NB4 (cell line): ENCODE measurements at places on chromosomes 11 and 22.

- DNase-seq: no peak
Observed at GRCh38 chr11:75845324-75845723, 30.3 kb downstream of the UVRAG start.

GRCh38 chr22:24935771-24936483, 10.6 kb downstream of the LHFPL7 start:
- DNase-seq: no peak

DNA sequence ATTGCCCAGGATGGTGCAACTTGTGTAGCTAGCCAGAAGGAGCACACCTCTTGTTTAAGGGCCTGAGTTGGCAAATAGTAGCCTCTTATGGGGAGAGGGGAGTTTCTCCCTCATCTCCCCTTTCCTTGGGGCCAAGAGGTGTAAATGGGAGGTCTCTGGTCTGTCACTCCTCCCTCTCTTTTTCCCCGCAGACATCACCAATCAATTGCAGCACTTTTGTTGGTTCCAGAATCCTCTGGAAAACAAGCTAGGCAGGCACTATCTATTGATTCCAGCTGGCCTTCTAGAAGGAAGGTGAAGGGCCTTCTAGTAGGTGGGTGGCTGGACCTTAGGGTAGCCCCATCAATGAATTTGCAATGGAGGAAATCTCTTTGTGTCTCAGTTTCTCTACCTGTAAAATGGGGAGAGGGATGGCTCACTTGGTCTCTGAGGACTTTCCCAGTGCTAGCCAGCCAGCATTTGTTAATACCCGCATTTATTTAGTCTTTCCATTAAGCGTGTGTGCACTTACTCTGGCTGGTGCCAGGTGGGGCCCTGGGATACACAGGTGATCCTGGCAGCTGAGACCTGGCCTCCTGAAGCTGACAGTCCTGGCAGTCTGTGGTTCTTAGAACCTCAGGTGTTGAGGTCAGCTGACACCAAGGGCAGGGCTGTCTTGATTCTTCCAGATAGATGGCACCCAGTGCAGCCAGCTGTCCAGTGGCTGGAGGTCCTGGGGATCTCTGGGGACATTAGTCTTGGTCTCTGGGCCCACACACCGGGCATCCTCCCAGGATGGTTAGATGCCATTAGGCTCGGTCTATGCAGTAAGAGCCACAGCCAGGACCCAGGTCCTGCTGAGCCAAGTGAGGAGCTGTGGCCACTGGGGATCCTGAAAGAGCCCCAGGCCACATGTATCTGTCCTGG, 51.7 kb downstream of the TSPAN18 start:
- DNase-seq: no peak

DNA sequence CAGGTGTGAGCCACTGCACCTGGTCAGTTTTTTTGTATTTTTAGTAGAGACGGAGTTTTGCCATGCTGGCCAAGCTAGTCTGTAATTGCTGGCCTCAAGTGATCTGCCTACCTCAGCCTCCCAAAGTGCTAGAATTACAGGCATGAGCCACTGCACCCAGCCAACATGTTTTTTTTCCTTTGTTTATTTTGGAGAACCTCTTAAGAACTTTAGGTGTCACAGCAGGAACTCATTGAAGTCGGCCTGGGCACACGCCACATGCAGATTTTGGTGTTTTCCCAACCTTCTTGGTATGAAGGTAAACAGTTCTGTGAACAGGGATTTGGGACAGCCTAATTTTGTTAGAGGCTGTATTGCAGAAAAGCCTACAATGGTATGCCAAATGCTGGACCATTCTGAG, 9.4 kb downstream of the DIXDC1 start:
- no peak for DNase-seq

DNA sequence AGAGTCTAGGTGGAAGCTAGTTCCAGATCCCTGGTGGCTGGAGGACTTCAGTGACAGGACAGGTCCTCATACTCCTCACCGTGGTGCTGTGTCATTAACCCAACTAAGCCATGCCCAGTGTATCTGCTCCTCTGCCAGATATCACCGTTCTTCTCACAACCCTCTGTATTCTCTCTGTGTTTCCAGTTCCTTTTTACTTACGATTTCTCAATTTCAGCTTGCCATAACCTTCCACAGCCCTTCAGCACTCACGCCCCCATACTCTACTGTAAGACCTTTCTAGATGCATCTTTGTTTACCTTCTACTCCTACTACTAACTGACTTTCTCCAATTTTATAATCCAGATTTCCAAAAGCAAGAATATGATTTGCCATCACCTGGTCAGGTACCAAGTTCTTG, 26.1 kb upstream of the RIC3 start:
- no peak for DNase-seq

GRCh38 chr11:61512435-61512834, 3.9 kb downstream of the LRRC10B start:
- no peak for DNase-seq

- DNase-seq: peak; percentile 62
Observed at GRCh38 chr22:41094041-41094593, 1.7 kb downstream of the EP300 start.

DNA sequence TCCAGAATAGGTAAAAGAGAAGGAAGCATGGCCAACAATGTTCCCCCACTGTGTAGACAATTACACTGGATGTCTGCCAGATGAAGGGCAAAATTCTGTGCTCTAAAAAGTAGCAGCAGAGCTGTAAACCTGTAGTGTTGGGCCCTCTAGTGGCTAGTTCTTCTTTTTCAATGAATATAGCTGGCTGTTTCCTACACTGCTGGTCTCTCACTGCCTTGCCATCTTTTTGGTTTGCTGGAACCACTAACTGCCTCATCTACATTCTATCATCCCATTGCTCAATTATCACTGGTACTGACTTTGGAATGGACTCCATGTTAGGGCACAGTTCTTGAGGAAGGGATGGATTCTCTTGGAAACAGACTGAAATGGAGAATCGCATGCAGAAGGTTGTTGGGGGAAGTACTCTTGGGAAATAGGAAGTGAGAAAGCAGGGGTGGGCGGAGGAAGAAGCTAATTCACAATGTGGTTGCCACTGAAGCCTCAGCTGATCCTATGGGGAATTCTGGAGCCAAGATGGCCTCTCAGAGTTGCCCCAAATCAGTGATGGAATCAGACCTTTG, 17.9 kb downstream of the KCNE3 start:
- peak; percentile 85 for DNase-seq

DNA sequence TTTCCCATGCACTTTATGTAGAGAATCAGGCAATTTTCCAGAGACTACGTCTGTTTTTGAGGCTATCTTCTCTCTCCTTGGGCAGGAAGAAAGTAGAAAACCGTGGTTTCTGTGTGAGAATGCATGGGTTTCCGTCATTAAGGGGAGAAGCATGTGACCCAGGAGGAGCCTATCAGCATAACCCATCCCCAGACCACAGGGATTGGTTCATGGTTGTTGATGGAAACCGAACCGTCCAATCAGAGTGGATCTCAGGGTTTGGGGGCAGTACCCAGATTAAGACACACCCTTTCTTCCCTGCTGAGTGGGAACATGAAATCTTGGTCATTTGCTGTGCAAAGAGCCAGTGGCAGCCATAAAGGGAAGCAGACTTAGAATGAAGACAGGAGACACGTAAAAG, 517.8 kb downstream of the MN1 start:
- DNase-seq: peak; percentile 39

GRCh38 chr11:131889760-131890581, 519.6 kb downstream of the NTM start:
- no peak for DNase-seq

GRCh38 chr11:1508986-1509385, 22.4 kb upstream of the MOB2 start:
- DNase-seq: no peak

DNA sequence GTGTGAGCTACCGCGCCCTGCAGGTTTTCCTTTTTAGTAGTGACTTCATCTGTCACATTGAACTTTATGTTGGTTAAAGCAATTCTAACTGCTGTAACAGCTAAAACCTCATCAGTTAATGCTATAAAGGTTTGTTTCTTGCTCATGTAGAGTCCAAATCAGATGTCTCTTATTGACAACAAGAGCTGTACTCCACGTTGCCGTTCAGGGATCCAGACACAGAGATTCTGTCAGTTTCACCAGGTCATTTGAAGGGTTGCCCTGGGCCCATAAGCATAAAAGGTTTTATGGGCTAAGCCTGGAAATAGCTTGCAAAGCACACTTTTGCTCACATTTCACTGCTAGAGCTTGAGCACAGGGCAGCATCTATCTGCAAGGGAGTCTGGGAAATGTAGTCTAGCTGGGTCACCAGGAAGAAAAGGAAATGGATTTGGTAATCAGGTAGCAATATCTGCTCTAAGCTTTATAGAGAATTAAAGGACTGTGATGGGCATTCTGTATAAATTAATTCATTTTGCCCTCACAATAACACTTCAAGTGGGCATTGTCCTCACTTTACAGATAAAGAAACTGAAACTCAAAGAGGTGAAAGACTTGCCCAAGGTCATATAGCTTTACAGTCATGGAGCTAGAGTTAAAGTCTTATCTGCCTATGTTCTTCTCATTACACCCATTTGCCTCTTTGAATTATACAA, 25.2 kb upstream of the PTPRJ start:
- peak; percentile 30 for DNase-seq

DNA sequence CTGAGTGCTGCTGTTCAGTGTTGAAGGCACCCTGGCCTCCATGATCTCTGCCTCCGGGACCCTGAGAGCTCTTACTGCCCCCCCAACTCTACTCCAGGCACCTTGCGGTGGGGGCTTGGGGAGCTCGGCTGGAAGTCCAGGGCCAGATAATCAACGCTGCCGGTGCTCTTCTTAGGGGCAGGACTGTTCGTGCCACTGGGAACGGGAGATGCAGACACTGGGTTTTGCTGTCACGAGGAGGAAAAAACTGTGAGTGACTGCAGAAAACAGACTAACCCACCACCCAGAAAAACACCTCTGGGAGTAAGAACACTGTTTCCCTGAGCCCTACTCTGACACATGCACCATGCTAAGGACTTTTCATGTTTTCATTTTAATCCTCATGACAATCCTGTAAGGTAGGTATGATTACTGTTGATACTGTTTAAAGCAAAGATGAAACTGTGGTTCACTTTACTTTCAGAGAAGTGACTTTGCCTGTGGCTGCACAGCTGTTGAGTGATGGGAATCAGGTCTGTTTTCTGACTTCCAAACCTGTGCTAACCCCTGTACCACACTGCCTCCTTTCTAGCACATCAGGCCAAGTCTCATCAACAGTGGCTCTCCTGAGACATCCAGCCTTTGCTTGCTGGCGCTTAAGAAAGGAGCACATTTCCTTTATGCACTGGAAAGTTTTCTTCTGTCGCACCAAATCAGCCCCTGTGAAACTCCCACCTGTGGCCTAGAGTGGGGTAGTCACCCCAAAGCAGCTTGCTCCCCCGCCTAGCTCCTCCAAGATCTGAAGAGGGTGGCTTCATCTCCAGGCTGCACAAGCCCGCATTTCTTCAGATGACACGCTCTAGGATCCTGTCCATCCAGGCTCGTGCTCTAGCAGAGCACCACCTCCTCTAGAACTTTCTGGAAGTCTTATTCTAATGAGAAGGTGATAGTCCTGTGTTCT, 31.8 kb downstream of the USP35 start:
- DNase-seq: no peak

GRCh38 chr11:103234974-103235373, 125.7 kb downstream of the DYNC2H1 start:
- DNase-seq: no peak

GRCh38 chr11:84855508-84856245, 771.5 kb downstream of the DLG2 start:
- no peak for DNase-seq

DNA sequence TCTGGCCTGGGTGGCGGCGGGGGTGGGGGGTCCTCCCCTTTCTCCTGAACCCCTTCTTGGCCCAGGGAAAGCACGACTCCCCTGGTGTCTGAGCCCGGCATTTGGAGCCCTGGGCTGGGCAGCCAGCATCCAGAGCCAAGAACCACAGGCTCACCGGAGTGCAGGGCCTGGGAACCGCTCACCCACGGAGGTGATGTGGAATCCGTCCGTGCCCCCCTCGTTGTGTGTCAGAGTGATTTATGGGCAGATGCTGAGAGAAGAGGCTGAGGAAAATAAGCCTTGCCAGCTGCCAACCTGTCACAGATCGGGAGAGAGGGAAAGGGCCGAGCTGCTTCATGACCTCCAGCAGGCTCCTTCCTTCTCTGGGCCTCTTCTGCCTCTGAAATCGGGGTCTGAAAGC, 33.7 kb downstream of the WNT11 start:
- DNase-seq: no peak

DNA sequence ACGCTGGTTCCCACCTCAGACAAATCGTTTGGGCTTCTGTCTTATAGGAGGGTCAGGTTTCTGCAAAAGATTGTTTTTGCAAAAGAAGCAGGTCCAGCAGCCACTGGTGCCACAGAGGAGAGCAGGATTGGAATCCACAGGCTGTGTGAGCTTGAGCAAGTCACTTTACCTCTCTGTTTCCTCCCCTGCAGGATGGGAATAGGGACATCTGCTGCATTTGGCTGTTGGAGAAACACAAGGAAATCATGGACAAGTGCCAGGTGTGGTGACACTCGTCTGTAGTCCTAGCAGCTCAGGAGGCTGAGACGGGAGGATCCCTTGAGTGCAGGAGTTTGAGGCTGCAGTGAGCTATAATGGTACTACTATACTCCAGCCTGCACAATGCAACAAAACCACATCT, 422.6 kb downstream of the MN1 start:
- DNase-seq: no peak

- peak; percentile 94 for DNase-seq
Observed at GRCh38 chr22:29821291-29822016, 16.6 kb downstream of the ASCC2 start.

DNA sequence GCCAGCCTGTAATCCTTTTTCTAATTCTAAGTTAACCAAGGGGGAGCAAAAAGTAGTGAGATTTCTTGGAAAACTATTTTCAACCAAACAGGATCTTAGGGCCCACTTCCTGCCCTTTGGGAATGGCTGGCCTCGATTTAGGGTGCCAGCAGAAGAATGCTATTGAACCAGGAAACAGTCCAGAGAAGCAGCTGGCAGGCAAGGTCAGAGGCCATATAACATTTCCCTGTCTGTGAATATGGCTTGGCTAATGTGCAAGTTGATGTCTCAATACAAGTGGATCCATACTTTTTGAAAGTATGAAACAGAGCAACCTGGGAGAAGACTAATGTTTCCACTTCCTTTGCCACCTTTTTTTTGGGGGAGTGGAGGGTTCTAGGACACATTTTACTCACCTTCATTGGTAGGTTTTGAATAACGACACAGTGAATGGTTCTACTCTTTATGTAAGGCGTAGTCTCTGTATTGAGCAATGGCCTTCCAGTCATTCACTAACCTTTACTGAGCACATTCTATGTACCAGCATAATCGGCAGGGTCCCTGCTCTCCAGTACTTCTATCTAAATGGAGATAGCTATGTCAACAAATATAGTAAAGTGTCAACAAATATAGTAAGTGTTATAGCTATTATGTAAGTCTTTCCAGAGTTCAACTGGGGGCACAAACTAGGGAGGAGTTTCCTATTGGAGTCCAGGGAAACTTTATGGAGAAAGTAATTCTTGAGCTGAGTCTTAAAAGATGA, 34.2 kb upstream of the RRM1 start:
- DNase-seq: no peak

DNA sequence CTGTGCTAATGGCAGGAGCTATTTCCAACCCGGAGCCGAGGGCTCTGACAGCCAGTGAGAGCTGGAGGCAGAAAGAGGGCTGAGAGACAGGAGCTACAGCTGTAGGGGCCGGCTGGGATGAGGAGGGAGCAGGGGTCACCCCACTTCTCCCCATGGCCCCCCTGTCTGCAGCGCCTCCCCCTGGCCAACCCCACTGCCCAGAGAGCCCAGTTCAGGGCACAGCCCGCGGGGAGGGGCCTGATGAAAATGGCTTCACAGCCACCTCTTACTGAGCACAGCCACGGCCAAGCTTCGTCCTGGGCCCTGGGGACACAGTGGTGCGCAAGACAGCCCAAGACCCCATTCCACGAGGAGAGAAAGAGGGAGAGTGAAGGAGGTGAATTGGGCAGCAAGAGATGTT, 27.9 kb downstream of the RPL3 start:
- DNase-seq: no peak
